Mesendoderm (in vitro differentiated cells): ENCODE measurements at places on chromosomes 6 and 20.

GRCh38 chr6:151143806-151144205 lies 96.0 kb upstream of the AKAP12 start:
- no peak overlapping the region for H3K27ac ChIP-seq
- H3K4me3 ChIP-seq: no peak overlapping the region
- DNase-seq: no peak
- no peaks in the 10 kb centered on the region for H3K36me3 ChIP-seq
- no peaks in the 10 kb centered on the region for H3K4me1 ChIP-seq

DNA sequence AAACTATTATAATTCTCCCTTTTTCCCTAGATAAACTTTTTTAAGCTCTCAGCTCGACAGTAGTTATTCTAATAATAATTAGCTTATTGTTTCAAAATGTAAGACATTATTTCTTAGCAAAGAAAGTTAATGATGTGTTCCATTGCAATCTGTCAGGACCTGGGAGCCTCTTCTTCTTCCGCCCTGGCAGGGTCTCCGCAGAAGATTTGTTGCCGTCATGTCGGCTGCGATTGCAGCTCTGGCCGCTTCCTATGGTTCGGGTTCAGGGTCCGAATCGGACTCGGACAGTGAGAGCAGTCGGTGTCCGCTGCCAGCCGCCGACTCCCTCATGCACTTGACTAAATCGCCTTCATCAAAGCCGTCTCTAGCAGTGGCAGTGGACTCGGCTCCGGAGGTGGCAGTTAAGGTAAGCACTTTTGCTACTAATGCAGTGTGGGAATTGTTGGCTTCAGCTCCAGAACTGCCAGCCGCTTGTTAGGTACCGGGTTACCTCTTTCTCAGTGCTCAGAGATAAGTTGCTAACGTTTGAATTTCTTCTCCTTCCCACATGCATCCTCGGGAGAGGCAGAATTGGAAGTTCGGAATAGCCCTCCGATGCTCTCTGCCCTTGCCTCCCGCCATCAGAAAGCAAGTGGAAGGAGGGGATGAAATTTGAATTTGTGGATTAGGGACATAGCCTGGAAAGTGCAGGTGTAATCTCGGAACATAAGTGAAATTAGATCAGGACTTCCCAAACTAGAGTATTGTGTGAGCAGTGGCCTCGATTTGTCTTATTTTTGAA lies at the start of gene CDC40:
Gene CDC40 (plus strand): TSS at position 200 of the 781 bp plus-strand sequence. CDS start 18 bp downstream, at position 218.
- no peaks in the 10 kb centered on the region for H3K27me3 ChIP-seq
- no peaks in the 10 kb centered on the region for H3K4me1 ChIP-seq
- H3K36me3 ChIP-seq: no peaks in the 10 kb centered on the region
- H3K27ac ChIP-seq: peak within 1 kb of the TSS; percentile 89
- peak within 1 kb of the TSS; percentile 95 for H3K4me3 ChIP-seq

DNA sequence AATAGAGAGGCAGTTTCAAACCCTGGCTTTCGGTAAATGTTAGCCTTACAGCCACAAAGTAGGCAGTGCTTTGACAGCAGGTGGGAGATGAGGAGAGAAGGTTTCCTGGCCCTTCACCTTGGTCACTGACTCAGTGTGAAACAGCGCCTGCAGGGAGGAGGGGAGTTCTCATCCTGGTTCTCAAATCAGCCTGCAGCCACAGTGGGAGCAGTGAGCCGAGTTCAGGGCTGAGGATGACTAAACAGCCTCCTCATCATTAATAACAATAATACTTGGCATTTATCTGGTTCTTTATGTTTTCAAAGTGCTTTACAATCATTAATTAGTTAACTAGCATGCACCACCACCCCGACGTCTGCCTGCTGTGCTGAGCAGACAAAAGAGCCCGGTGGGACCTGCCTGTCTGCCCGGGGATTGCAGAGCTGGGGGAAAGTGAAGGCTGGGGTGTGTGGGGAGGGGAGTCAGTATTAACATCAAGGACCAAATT lies 59.6 kb downstream of the PRDM1 start:
- H3K27me3 ChIP-seq: no peaks in the 10 kb centered on the region
- H3K27ac ChIP-seq: no peak overlapping the region
- H3K4me3 ChIP-seq: no peak overlapping the region
- no peaks in the 10 kb centered on the region for H3K4me1 ChIP-seq
- peak; percentile 65 for DNase-seq

DNA sequence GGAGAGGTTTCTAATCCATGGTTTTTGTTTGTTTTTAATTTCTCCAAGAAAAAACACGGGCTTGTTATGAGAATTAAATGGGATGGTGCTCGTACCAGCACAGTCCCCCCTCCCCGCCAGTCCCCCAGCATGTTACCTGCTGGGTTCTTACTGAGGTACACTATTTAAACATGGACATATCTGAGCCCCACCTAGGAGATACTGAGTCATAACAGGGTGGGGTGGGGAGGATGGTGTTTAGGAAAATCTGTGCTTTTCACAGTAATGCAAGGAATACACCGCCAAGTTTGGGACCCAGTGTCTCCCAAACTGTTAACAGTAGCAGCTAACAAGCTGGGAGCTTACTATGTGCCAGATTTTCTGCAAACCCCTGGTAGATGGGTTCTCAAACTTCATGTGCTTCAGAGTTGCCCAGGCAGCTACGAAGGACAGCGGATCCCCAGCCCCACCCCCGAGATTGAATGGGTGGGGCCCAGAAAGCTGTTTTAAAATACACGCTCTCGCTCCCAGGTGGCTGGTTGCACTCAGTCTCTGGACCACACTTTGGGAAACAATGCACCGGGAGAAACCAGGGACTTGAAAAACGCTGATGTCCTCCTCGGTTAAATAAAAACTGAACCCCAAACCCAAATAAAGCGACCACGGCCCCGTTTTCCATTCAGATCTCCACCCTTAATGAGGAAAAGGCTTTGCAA lies 995 bp downstream of the ZFP64 start:
- DNase-seq: peak; percentile 48
- H3K36me3 ChIP-seq: no peaks in the 10 kb centered on the region
- no peaks in the 10 kb centered on the region for H3K27me3 ChIP-seq
- H3K4me1 ChIP-seq: peaks cover 6% of the 10 kb centered on the region
- peak overlapping the region; percentile 92 for H3K4me3 ChIP-seq

DNA sequence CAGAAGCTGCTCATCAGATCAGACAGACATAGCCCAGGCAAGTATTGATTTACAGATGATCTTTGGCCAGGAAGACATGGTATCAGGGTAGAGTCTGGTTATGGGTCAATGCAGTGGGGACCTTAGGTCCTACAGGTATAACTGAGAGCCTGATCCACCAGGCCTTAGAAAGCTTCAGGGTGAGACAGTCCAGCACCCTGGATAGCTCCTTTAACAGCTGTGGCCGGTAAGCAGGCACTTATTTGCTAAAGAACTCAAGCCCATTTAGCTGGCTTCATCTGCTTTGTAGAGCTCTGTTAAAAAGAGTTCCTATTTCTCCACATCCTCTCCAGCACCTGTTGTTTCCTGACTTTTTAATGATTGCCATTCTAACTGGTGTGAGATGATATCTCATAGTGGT lies 39.6 kb downstream of the ESR1 start:
- no peaks in the 10 kb centered on the region for H3K36me3 ChIP-seq
- H3K27me3 ChIP-seq: no peaks in the 10 kb centered on the region
- peak; percentile 70 for DNase-seq

DNA sequence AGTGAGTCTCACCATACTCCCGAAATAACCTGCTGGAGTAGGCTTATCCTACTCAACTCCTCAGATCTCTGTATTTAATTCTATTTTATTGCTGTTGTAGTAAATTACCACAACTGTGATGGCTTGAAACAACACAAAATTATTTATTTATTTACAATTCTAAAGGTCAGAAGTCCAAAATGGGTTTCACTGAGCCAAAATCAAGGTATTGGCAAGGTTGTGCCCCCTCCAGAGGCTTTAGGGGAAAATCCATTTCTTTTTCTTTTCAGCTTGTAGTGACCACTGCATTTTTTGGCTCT lies 869 bp upstream of the SLC17A2 start:
- no peak overlapping the region for H3K27ac ChIP-seq
- H3K27me3 ChIP-seq: no peaks in the 10 kb centered on the region
- H3K36me3 ChIP-seq: no peaks in the 10 kb centered on the region
- no peaks in the 10 kb centered on the region for H3K4me1 ChIP-seq
- no peak overlapping the region for H3K4me3 ChIP-seq

DNA sequence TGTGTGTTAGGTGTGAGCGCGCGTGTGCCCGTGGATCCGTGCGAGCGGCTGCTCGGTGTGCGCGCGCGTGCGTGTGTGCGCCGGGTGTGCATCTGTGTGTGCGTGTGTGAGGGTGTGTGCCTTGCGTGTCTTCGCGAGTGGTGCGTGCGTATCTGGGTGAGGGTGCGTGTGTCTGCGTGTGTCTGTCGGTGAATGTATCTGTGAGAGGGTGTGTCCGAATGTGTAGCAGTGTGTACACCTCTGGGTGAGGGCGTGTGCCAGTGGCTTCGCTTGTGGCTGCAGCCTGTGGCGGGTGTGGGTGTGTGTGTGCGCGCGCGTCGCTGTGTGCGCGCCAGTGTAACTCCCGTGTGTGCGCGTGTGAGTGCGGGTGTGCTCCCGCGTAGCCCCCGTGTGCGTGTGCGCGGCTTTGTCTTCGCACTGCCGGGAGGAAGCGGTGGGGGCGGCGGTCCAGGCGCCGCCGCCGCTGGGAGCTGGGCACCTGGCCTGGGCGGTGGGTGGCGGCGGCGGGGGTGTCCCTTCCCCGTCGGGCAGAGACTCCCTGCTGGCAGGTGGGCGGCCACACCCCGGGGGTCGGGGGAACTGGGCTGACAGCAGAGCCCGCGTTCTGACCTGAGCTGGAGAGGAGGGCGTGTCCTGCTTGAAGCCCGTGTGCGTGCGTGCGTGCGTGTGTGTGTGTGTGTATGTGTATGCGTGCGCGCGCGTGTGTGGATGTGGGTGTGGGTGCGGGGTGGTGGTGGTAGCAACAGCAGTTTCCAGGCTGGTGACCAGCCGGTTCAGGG lies 61.3 kb upstream of the EPB41L1 start:
- H3K4me1 ChIP-seq: peaks cover 17% of the 10 kb centered on the region
- H3K27me3 ChIP-seq: no peaks in the 10 kb centered on the region
- DNase-seq: no peak
